Activated CD4-positive, alpha-beta memory T cell treated with anti-CD3 and anti-CD28 coated beads for 36 hours (primary cell): ENCODE measurements at places on chromosomes 12 and 14. TPM values are rescaled to one million over a fixed set of nuclear protein-coding genes. Genes with fewer than 3 reads are reported as not detected.

- no peak overlapping the region for H3K27ac ChIP-seq
- H3K4me3 ChIP-seq: no peak overlapping the region
- no peaks in the 10 kb centered on the region for H3K36me3 ChIP-seq
- H3K27me3 ChIP-seq: peaks cover 10% of the 10 kb centered on the region
Observed at GRCh38 chr12:117889098-117889497, 79.7 kb downstream of the KSR2 start.

- peaks cover 9% of the 10 kb centered on the region for H3K36me3 ChIP-seq
- DNase-seq: no peak
- H3K27me3 ChIP-seq: no peaks in the 10 kb centered on the region
- peaks cover 63% of the 10 kb centered on the region for H3K4me1 ChIP-seq
Observed at GRCh38 chr12:12456637-12457036, 99.8 kb downstream of the BORCS5 start.

DNA sequence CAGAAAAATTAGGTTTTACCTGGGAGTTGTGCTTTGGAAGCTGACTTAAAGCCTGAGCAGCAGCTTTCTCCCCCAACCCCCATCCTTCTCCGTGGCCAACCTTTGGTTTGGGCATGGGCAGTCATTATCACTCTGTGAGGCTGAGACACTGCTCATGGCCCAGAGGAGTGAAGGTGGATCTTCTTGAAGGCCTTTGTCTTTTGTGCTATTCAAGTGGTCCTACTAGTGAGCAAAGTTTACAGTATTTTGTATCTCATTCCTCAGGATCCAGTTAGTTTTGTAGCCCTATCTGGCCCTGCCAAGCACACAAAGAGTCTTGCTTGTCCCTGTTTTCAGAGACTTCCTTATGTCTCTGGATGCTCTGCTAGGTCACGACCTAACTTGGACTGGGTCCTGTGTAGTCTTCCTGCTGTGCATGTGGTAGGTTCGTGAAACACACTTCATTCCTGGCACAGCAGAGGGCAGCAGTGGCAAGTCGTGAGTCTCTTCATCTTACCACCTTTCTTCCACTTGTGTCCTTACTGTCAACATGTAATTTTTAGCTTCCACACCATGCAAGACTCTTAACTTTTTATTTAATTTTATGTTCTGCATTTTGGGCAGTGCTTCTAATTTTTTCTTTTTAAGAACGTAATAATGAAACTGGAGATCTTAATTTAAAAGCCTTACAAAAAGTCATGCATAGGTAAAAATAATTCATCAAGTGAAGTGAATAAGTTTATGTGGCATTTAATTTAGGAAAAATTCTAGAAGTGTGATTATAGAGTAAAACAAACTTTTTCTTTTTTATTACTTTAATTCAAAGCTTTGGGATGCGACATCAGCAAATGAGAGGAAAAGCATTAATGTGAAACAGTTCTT, 53.7 kb downstream of the APAF1 start:
- H3K4me1 ChIP-seq: peaks cover 8% of the 10 kb centered on the region
- H3K27me3 ChIP-seq: no peaks in the 10 kb centered on the region
- H3K27ac ChIP-seq: no peak overlapping the region
- peak; percentile 75 for DNase-seq
- H3K36me3 ChIP-seq: peaks cover 19% of the 10 kb centered on the region
- H3K4me3 ChIP-seq: no peak overlapping the region

GRCh38 chr12:46585854-46586621, 213.5 kb upstream of the SLC38A2 start:
- no peaks in the 10 kb centered on the region for H3K27me3 ChIP-seq
- DNase-seq: peak; percentile 52
- peaks cover 24% of the 10 kb centered on the region for H3K36me3 ChIP-seq
- no peak overlapping the region for H3K4me3 ChIP-seq

GRCh38 chr14:64506721-64507120, 2.2 kb downstream of the ZBTB1 start:
- H3K36me3 ChIP-seq: peaks cover 18% of the 10 kb centered on the region
- no peaks in the 10 kb centered on the region for H3K27me3 ChIP-seq
- H3K4me3 ChIP-seq: peak overlapping the region; percentile 83
- peaks cover 57% of the 10 kb centered on the region for H3K4me1 ChIP-seq

- peaks cover 11% of the 10 kb centered on the region for H3K36me3 ChIP-seq
- H3K27ac ChIP-seq: no peak overlapping the region
- H3K27me3 ChIP-seq: no peaks in the 10 kb centered on the region
- DNase-seq: no peak
Observed at GRCh38 chr14:91152499-91152898, 38.6 kb downstream of the DGLUCY start.

DNA sequence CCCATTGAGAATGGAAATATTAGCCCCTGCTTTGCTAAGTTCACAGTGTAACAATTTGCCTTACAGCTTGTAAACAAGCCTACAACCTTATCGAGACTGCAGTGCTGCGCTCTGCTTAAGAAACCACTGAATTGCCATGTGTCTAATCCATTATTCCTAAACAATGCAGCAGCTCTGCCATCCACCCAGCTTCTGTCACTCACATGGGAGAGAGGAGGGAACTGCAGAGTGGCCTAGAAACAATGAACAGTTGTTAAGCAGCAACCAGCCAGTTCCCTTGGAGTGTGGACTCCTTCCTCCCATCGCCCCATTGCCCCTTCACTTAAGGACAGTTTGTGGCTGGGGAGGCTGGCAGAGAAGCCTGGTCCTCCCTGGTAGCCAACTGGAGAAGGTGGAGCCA, 42.9 kb downstream of the TESPA1 start:
- H3K36me3 ChIP-seq: peaks cover 4% of the 10 kb centered on the region
- H3K4me1 ChIP-seq: peaks cover 12% of the 10 kb centered on the region
- DNase-seq: no peak
- no peak overlapping the region for H3K4me3 ChIP-seq
- H3K27ac ChIP-seq: no peak overlapping the region

DNA sequence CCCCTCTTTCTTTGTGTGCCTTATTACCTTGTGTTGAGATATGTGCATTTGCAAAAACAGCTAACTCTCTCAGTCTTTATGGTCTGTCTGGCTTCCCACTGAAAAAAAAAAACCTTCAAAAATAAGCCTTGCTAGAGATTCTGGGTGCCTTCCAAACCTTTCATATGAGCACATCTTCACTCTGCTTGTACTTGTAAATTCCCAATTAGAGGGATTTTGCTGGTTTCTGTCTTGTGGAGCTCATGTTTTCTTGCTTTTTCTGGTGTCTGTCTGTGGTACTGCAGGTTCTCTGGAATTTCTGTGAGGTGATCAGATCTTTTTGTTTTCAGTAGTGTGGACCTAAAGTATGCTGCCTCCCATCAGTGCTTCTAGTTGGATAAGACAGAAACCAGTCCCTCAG, 100.1 kb downstream of the PIK3C2G start:
- no peaks in the 10 kb centered on the region for H3K27me3 ChIP-seq
- no peaks in the 10 kb centered on the region for H3K4me1 ChIP-seq
- H3K27ac ChIP-seq: no peak overlapping the region
- no peaks in the 10 kb centered on the region for H3K36me3 ChIP-seq
- no peak overlapping the region for H3K4me3 ChIP-seq

- H3K4me3 ChIP-seq: no peak overlapping the region
- H3K27ac ChIP-seq: no peak overlapping the region
- H3K4me1 ChIP-seq: no peaks in the 10 kb centered on the region
- no peaks in the 10 kb centered on the region for H3K27me3 ChIP-seq
Observed at GRCh38 chr12:79407671-79408622, 282.8 kb downstream of the PAWR start.

DNA sequence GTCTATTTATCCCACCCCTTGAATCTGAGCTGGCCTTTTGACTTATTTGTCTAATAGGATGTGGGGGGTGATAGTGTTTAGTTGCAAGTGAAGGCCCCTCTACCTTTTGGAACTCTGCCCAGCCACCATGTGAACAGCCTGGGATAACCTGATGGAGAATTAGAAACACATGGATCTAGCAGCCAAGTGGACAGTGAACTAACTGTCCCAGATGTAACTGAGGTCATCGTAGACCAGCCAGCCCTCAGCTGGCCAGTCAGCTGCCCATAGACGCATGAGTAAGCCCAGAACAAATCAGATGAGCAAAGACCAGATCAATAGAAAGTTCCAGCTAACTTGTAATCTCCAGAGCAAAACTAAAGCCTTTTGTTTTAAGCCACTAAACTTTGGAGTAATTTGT, 19.0 kb downstream of the KLRB1 start:
- H3K27ac ChIP-seq: no peak overlapping the region
- no peaks in the 10 kb centered on the region for H3K27me3 ChIP-seq
- no peaks in the 10 kb centered on the region for H3K36me3 ChIP-seq
- no peak overlapping the region for H3K4me3 ChIP-seq
- no peak for DNase-seq

DNA sequence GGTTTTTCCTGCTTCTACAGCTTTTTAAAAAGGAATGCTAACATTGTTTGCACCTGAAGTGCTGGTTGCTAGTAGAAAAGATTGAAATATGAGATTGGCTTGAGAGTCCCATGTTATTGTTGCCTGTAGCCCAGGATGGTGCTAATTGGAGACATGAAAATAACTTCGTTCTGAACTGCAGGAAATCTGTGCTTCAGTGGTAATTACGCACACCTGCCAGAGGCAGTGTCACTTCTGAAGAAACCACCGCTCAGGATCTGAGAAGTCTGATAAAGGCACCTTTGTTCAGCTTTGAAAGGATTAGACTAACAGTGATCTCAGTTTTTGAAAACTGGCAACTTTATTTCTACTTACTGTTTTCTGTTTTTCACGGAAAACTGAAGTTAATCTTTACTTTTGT, 15.5 kb upstream of the ATP6V0A2 start:
- H3K36me3 ChIP-seq: peaks cover 10% of the 10 kb centered on the region
- no peaks in the 10 kb centered on the region for H3K27me3 ChIP-seq
- no peak for DNase-seq
- H3K4me3 ChIP-seq: no peak overlapping the region

DNA sequence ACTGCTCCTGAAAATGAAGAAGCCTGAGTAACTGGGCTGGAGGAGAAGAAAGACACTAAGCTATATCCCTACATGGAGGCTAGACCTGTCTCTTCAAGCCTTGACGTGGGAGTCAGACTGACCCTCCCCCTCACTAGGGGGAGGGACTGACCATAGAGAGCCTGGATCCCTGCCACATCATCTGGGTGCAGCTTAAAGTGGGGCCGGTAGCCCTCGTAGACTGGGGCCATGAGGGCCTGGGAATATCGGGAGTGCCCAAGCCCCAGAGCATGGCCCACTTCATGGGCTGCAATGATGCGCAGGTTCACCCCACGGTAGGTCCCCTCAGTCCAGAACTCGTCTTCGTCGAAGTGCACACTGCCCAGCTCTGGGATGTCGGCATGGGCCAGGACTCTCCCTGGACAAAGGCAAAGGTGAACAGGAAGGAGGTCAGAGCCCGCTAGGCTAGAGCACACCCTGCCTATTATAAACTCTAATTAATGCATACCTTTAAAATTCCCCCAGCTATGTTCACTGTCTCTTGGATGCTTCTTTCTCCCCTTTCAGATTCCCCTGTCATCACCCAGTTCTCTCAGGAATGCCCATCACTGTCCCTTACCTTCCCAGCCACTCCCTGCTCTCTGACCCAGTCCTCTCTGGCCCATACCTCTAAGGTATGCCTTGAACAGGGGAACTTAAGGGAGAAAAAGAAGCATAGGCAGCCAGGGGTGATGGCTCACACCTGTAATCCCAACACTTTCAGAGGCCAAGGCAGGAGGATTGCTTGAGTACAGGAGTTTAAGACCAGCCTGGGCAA, 3.2 kb downstream of the MMP19 start:
- H3K27me3 ChIP-seq: no peaks in the 10 kb centered on the region
- H3K27ac ChIP-seq: no peak overlapping the region
- no peak for DNase-seq
- no peaks in the 10 kb centered on the region for H3K4me1 ChIP-seq
- H3K36me3 ChIP-seq: no peaks in the 10 kb centered on the region

DNA sequence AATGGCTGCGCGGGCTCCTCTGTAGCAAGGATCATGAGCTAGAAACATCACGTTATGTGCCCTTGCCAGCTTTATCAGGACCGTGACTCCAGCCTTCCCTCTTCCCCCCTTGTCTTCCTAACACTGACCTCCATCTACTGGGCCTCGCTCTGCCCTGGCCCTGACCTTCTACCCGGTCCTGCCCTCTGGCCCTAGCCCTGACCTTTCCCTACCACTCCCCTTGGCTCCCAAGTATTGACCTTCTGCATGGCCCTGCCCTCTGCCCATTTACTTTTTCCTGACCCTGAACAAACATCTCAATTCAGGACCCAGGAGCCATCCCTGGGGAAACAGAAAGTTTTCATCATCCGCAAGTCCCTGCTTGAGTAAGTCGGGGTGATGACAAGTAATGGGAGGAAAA, 2.0 kb downstream of the SOAT2 start:
- H3K27ac ChIP-seq: no peak overlapping the region
- H3K27me3 ChIP-seq: no peaks in the 10 kb centered on the region
- DNase-seq: no peak
- peaks cover 27% of the 10 kb centered on the region for H3K4me1 ChIP-seq

- no peaks in the 10 kb centered on the region for H3K27me3 ChIP-seq
- no peak overlapping the region for H3K4me3 ChIP-seq
- DNase-seq: no peak
Observed at GRCh38 chr14:29235991-29236390, 469.4 kb downstream of the FOXG1 start.

DNA sequence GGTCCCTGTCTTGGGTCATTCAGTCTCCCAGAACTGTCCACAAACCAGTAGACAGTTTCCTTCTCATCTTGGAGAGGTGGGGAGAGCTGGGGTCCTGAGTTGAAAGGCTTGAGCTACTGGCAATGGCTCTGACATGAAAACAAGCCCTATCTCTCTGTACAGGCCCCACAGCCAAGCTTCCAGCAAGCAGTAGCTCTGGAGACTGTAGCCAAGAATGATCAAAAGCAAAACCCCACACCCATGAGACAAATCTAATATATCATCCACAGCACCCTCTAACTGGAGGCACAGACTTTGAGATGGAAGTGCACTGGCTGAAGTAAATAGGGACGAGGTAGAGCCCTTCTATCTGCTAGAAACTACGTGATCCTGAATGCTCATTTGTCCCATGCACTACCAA, 40.9 kb downstream of the RERG start:
- no peaks in the 10 kb centered on the region for H3K4me1 ChIP-seq
- no peaks in the 10 kb centered on the region for H3K36me3 ChIP-seq
- peaks cover 9% of the 10 kb centered on the region for H3K27me3 ChIP-seq

DNA sequence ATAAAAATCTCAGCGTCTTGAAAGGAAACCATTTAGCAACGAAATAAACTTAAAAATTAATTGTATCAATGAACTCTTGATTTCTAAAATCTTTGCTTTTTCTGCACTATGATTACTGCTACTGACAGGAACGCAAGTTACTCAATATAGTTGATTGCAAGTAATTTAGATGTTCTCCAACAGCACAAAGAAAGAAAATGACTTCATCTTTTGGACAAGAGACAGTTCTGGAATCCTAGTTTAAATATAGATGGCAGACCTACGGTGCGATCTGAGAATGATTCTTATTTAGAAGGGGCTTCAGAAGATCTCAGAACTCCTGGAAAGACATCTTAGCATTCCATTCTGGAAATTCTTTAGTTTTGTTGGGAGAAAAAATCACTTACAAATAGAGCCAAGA, 1.4 kb upstream of the SUDS3 start:
- H3K4me1 ChIP-seq: peaks cover 46% of the 10 kb centered on the region
- H3K27ac ChIP-seq: no peak overlapping the region

GRCh38 chr12:94817695-94818075, 167.3 kb upstream of the TMCC3 start:
- H3K4me1 ChIP-seq: no peaks in the 10 kb centered on the region
- H3K36me3 ChIP-seq: no peaks in the 10 kb centered on the region
- DNase-seq: no peak
- H3K4me3 ChIP-seq: no peak overlapping the region
- H3K27ac ChIP-seq: no peak overlapping the region

GRCh38 chr12:103469719-103470118, 26.0 kb downstream of the C12orf42 start:
- no peak overlapping the region for H3K27ac ChIP-seq
- H3K27me3 ChIP-seq: no peaks in the 10 kb centered on the region
- no peak overlapping the region for H3K4me3 ChIP-seq
- H3K4me1 ChIP-seq: peaks cover 10% of the 10 kb centered on the region

Gene DAO
- not detected for total RNA-seq

Gene ADCY6
- total RNA-seq: 0.21 TPM

Gene OASL
- 26.5 TPM for total RNA-seq

Gene CIROP
- total RNA-seq: not detected

Gene KRT5
- total RNA-seq: not detected
